Esophagus muscularis mucosa (tissue), 4 donors: ENCODE measurements at places on chromosomes 3 and 15. TPM values are rescaled to one million over a fixed set of nuclear protein-coding genes. Genes with fewer than 3 reads are reported as not detected.

DNA sequence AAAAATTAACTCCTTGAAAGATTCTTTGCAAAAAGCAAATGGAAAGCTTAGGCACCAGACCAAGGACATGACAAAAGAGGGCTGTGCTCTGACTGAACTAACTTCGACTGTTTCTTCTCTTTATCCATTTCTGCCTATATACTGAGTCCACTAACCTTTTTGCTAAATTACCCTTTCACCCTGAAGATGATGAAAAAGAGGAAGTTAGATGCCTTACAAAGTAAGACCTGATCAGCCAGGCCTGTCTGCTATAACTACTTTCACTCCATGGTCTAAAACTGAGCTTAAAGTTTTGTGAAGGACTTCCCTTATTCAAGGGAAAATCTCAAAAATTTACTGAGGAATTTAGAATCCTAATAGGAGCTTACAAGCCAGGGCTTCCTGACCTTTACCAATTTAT lies 6.2 kb upstream of the IGSF10 start:
- H3K4me1 ChIP-seq, result no peaks in the 10 kb centered on the region
- H3K4me3 ChIP-seq, result no peak overlapping the region
- no peaks in the 10 kb centered on the region for H3K36me3 ChIP-seq
- H3K27ac ChIP-seq, result no peak overlapping the region
- no peaks in the 10 kb centered on the region for H3K27me3 ChIP-seq
- no peak for DNase-seq

GRCh38 chr3:194134231-194134756 lies 1.7 kb upstream of the HES1 start:
- H3K27me3 ChIP-seq, result no peaks in the 10 kb centered on the region
- peak; percentile 94 for DNase-seq
- H3K4me1 ChIP-seq, result peaks cover 86% of the 10 kb centered on the region
- H3K27ac ChIP-seq, result peak overlapping the region; percentile 98

DNA sequence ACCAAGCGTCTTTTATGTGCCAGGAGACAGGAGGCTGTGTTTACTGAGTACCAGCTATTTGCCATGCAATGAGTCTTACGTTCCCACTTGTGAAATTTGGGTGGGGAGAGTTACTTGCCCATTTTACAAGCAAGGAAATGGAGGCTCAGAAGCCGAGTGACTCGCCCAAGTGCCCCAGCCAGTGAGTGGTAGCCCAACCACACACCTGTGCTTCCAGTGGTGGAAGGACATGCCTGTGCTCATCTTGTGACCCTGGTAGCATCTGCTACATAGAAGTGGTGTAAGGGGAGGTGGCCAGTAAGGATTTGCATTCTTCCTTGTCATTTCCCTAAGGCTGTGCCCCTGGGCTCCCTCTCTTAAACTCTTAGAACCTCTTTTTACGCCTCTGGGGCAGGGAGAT lies 49.3 kb downstream of the FBLN2 start:
- peaks cover 42% of the 10 kb centered on the region for H3K27me3 ChIP-seq
- H3K4me3 ChIP-seq, result no peak overlapping the region
- DNase-seq, result no peak
- H3K27ac ChIP-seq, result no peak overlapping the region
- H3K4me1 ChIP-seq, result peaks cover 28% of the 10 kb centered on the region

The UTS2B gene
- not detected for total RNA-seq

- no peak for DNase-seq
- no peaks in the 10 kb centered on the region for H3K27me3 ChIP-seq
- H3K4me3 ChIP-seq, result no peak overlapping the region
- no peak overlapping the region for H3K27ac ChIP-seq
- no peaks in the 10 kb centered on the region for H3K36me3 ChIP-seq
- no peaks in the 10 kb centered on the region for H3K4me1 ChIP-seq
These were observed 147.7 kb upstream of the GALNT15 start for GRCh38 chr3:16026753-16027152.

The HRH1 gene
- 6.2 TPM for total RNA-seq

GRCh38 chr3:5466065-5466464 lies 278.6 kb downstream of the EDEM1 start:
- DNase-seq, result no peak
- H3K36me3 ChIP-seq, result no peaks in the 10 kb centered on the region
- H3K27ac ChIP-seq, result no peak overlapping the region
- H3K4me3 ChIP-seq, result no peak overlapping the region
- no peaks in the 10 kb centered on the region for H3K4me1 ChIP-seq
- H3K27me3 ChIP-seq, result no peaks in the 10 kb centered on the region

- H3K27me3 ChIP-seq, result no peaks in the 10 kb centered on the region
- H3K27ac ChIP-seq, result no peak overlapping the region
These were observed 40.1 kb downstream of the CBLB start for GRCh38 chr3:105828703-105829102.

DNA sequence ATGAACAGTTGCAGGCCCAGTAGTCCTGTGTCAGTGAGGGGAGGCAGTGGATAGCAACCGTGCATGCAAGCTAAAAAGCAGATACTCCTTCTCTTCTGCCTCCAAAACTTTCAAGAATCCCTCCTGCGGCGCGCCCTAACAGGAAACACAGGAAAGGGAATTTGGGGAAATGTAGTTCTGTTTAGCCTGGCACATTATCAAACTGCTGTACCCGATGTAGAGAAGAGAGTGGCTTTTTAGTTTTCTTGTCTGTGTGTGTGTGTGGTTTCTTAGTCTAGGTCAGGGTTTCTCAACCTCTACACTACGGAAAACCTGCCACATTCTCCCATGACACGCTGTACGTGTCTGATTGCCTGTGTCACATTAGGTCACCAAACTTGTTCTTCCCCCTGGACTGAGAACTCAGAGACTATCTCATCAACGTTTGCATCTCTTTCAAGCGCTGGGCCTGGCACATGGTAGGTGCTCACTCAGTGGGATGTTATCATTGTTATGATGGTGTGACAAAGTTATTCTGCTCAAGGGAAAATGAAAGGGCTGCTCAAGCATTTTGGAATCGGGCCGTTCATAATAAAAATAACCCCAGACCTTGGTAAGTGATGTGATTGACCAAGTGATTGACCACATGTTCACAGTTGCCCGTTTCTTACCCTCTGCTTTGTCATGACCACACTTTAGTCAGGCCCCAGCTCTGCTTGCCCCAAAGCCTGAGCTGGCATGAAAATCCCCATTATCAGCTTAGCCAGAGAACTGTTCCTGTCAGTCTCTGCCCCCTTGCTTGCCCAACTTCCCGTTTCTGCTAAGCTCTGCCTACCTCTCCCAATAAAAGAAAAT lies 33.2 kb downstream of the TM4SF4 start:
- no peaks in the 10 kb centered on the region for H3K36me3 ChIP-seq
- no peak for DNase-seq
- H3K27me3 ChIP-seq, result no peaks in the 10 kb centered on the region
- H3K27ac ChIP-seq, result no peak overlapping the region
- H3K4me1 ChIP-seq, result no peaks in the 10 kb centered on the region

The FAM98B gene
- 13.7 TPM for total RNA-seq

- H3K36me3 ChIP-seq, result no peaks in the 10 kb centered on the region
- no peak overlapping the region for H3K27ac ChIP-seq
- no peak for DNase-seq
- H3K4me3 ChIP-seq, result no peak overlapping the region
These were observed 252.5 kb upstream of the SOX14 start for GRCh38 chr3:137511655-137512054.

- no peaks in the 10 kb centered on the region for H3K27me3 ChIP-seq
- DNase-seq, result no peak
- no peak overlapping the region for H3K4me3 ChIP-seq
- H3K4me1 ChIP-seq, result peaks cover 78% of the 10 kb centered on the region
- peak overlapping the region; percentile 75 for H3K27ac ChIP-seq
These were observed 52.7 kb upstream of the SCAANT1 start for GRCh38 chr3:63964681-63965485.

DNA sequence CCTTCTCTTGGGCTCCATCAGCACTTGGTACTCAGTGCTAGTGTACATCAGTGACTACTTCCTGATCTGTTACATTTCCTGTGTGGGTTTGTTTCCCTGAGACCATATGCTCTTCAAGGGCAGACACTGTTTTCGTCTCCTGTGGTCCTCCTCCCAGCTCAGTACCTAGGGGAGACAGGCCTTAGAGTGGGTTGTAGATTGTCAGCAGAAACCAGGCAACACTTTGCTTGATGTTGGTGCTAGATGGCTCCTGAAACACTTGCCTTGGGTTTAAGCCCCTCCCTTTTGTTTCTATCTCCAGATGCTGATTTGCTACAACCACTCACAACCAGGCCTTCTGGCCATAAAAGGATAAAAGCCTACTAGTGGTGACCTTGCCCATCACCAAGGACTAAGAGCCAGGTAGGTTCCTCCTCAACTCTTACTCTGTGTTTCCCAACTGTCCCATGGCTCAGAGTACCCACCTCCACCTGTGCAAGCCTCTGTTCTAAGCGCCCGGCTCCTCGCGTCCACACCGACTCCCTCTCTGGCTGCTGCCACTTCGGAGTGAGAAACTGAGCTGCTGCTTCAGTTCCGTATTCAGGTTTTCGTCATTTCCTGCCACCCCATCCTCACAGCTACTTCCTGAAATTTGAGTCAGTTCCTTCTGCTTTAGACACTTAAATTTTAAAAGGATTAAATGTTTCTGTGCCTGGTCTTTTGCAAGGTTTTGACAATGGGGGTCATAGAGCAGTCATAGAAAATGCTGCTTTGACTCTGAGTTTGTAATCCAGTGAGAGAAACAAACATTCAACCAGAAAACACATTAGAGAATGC lies at the start of gene HCLS1:
HCLS1 (minus strand) TSS at position 548 of the 816 bp plus-strand sequence. CDS start 2,556 bp downstream, outside the sequence.
- DNase-seq, result no peak
- peak within 1 kb of the TSS; percentile 17 for H3K4me3 ChIP-seq
- no peaks in the 10 kb centered on the region for H3K27me3 ChIP-seq
- peaks cover 18% of the 10 kb centered on the region for H3K36me3 ChIP-seq
- peak within 1 kb of the TSS; percentile 40 for H3K27ac ChIP-seq

GRCh38 chr3:72451841-72452240 lies 396.4 kb downstream of the SHQ1 start:
- H3K4me1 ChIP-seq, result peaks cover 5% of the 10 kb centered on the region
- H3K4me3 ChIP-seq, result no peak overlapping the region
- no peaks in the 10 kb centered on the region for H3K36me3 ChIP-seq
- no peak overlapping the region for H3K27ac ChIP-seq

GRCh38 chr3:173463250-173463649 lies 65.7 kb downstream of the NLGN1 start:
- no peaks in the 10 kb centered on the region for H3K27me3 ChIP-seq
- no peaks in the 10 kb centered on the region for H3K36me3 ChIP-seq
- no peaks in the 10 kb centered on the region for H3K4me1 ChIP-seq
- H3K4me3 ChIP-seq, result no peak overlapping the region
- no peak overlapping the region for H3K27ac ChIP-seq

The DPH3 gene
- 42.2 TPM for total RNA-seq

- peaks cover 12% of the 10 kb centered on the region for H3K4me1 ChIP-seq
- H3K27ac ChIP-seq, result no peak overlapping the region
- H3K27me3 ChIP-seq, result no peaks in the 10 kb centered on the region
- no peak for DNase-seq
- H3K36me3 ChIP-seq, result no peaks in the 10 kb centered on the region
- no peak overlapping the region for H3K4me3 ChIP-seq
These were observed 49.8 kb upstream of the ARL8B start for GRCh38 chr3:5072100-5072816.

The PTX3 gene
- 132 TPM for total RNA-seq

DNA sequence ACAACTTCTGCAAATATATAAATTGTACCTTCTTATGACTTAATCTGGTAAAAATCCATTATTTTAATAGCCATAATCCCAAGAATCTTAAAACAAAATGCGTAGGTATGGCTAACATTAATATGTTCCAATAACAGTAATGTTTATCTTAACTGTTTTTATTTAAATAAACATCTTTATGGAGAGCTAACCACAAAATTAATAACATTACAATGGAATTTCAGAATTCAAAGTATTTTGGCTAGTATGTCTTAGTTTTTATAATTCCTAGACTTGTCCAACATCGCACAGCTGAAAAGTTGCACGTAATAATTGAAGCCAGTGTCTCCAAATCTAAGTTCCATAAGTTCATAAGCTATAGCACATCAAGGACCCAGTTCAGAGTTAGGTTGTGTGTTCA lies 47.6 kb downstream of the ANKRD28 start:
- H3K4me1 ChIP-seq, result peaks cover 9% of the 10 kb centered on the region
- H3K27ac ChIP-seq, result no peak overlapping the region
- DNase-seq, result no peak

DNA sequence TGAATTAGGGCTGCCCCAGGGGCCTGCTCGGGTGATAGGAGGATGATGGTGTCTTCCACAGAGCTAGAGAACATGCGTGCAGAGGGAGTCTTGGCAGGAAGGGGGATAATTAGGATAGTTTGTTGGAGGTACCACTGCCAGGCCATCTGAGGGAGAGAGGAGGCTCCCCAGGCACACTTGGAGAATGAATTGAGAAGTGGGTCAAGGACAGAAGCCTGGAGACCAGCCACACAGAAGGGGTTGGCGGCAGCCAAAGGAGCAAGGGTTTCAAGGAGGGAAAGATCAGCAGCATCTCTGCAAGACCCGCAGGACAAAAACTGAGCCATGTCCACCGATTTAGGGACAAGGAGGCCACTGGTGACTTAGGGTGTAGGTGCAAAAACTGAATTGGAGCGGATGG lies 6.9 kb downstream of the SLC28A1 start:
- H3K4me1 ChIP-seq, result no peaks in the 10 kb centered on the region
- no peaks in the 10 kb centered on the region for H3K27me3 ChIP-seq
- no peak overlapping the region for H3K27ac ChIP-seq
- no peaks in the 10 kb centered on the region for H3K36me3 ChIP-seq
- no peak overlapping the region for H3K4me3 ChIP-seq

DNA sequence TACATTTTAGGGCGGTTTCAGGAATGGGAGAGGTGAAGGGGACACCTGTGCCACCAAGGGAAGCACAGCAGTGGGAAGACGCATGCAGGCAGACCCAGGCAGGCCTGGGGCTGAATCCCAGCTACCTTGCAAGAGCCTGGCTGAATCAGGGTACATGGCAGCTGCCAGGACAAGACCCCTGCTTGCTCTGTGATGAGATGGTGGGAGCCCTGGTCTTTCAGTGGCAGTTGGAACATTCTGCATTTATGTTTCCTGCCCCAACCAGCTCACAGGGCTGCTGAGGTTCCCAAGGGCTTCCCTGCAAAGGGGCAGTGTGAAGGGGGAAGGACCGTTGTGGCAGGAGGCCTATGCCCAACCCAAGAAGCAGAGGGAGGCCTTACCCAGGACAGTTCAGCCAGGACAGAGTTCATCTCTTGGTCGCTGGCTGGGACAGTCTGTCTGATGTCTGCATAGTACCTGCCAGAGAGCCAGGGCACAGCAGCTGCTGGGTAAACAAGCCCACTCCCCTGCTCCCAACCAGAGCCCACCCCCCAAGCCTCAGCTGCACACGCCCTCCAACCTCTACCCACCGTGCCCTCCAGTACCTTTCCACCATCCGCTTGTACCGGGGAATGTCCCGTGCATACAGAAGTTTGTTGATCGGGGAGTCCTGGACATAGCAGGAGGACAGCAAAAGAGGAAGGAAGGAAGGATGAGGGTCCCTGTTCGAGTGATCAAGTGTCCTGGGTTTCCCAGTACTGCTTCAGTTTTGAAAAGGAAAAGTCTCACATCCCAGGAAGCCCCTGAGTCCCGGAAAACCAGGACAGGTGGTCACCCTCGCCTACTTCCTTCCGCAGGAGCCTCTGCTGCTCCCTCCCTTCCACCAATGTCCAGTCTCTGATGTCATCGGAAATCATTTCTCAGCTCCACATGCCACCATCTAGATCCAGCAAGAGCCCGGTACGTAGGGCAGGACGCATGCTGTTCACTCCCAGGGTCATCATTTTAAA lies 23.1 kb downstream of the PLXNB1 start:
- peak overlapping the region; percentile 43 for H3K27ac ChIP-seq
- H3K4me1 ChIP-seq, result peaks cover 9% of the 10 kb centered on the region
- no peak for DNase-seq
- peaks cover 82% of the 10 kb centered on the region for H3K36me3 ChIP-seq

GRCh38 chr3:171731691-171732090 lies 78.6 kb downstream of the PLD1 start:
- H3K4me1 ChIP-seq, result no peaks in the 10 kb centered on the region
- DNase-seq, result no peak
- H3K27ac ChIP-seq, result no peak overlapping the region
- no peak overlapping the region for H3K4me3 ChIP-seq
- peaks cover 4% of the 10 kb centered on the region for H3K36me3 ChIP-seq
- H3K27me3 ChIP-seq, result no peaks in the 10 kb centered on the region

The ATP8B4 gene
- 4.6 TPM for total RNA-seq
